Stimulated activated CD8-positive, alpha-beta memory T cell treated with anti-CD3 and anti-CD28 coated beads, Interleukin-7, amount 100 ng/mL, for 4 hours (primary cell): ENCODE measurements at places on chromosomes 16 and 17.

GRCh38 chr16:79150151-79150550 lies 450.4 kb downstream of the MAF start:
- DNase-seq: no peak

DNA sequence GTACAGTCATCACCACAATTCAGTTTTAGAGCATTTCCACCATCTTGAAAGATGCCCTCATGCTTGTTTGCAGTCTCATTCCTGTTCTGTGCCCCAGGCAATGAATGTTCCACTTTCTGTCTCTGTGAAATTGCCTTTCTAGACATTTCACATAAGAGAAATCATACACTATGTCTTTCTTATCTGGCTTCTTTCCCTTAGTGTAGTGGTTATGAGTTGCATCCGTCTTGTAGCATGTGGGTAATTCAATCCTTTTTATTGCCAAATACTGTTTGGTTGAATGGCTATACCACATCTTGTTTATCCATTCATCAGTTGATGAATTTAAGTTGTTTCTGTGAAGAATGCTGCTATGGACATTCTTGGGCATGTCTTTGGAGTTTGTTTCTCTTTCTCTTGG lies 132.5 kb upstream of the PLCG2 start:
- no peak for DNase-seq

DNA sequence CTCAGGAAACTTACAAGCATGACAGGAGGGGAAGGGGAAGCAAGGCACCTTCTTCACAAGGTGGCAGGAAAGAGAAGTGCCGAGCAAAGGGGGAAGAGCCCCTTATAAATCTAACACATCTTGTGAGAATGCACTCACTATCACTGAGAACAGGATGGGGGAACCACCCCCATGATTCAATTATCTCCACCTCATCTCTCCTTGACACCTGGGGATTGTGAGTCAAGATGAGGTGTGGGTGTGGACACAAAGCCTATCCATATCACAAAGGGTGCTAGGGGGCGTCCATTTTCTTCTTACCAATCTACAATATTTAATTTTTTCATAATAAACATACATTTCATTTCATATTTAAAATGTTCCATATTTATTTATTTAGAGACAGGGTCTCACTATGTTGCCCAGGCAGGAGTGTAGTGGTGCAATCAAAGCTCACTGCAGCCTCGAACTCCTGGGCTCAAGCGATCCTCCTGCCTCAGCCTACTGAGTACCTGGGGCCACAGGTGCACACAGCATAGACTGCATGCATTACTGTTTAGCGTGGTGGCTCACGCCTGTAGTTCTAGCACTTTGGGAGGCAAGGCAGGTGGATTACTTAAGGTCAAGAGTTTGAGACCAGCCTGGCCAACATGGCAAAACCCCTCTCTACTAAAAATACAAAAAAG lies 26.5 kb upstream of the FAAP100 start:
- DNase-seq: no peak

DNA sequence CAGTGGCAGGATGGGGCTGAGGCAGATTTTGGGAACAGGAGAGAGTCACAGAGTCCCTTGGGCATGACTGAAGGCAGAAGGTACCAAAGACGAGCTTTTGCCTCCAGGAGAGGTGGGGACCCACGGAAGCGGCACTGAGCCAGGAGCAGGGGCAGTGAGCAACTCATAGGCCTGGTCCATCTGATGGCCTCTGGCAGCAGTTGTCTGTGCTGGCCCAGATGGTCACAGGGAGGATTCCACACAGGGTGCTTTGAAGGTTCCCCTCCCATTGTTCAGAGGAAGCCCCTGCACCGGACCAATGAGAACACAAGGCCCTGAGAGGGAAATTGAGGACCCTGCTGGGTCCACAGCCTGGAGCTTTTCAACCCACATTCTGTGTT lies 360.3 kb upstream of the TNRC6C start:
- no peak for DNase-seq

- DNase-seq: no peak
Measured at GRCh38 chr16:16001596-16002255, 52.3 kb downstream of the ABCC1 start.

DNA sequence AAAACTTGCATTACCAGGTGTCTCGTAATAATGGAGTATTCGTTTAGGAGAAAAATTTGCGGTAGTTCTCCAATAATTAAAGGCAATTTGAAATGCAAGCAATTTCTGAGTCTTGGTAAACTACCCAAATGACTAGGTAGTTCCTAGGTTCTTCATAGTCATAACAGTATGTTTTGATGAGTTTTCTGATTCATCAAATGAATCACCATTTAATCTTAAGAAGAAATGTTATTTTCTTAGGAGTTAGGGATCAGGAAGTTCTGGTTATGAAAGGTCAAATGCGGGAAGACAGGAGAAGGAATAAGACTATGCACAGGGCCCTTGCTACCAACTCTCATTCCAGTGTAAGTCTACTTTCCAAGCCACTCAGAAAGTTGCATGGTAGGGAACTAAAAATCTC lies 221.5 kb upstream of the SOX9 start:
- DNase-seq: no peak

DNA sequence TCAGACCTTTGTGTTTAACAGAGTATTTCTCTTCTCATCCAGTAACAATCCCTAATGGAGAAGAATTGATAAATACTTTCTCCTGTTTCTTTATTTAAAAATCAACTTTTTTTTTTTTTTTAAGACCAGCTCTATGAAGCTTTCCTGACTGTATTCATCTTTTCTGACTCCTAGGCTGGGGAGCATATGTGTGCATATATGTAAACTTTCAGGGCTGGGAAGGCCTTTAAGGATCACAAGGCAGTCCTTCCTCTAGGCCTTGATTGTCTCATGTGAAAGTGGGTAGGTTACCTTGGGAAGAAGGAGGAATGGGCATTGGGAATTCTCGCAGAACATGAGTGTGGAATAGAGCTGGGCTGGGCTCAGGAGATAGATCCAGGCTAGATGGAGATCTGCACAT lies 292.9 kb upstream of the SALL1 start:
- no peak for DNase-seq
